ENCODE measurements at places on chromosomes 6 and 20. TPM values are rescaled to one million over a fixed set of nuclear protein-coding genes. Genes with fewer than 3 reads are reported as not detected.

The HAO1 gene
- not detected for polyA plus RNA-seq

The PRDM1 gene
- 7.8 TPM for polyA plus RNA-seq

The SLC17A2 gene
- 0.09 TPM for polyA plus RNA-seq

The POU5F1 gene
- polyA plus RNA-seq, result 1.3 TPM

The ZBP1 gene
- polyA plus RNA-seq, result not detected

The TULP4 gene
- polyA plus RNA-seq, result 17.8 TPM

The SLC22A7 gene
- polyA plus RNA-seq, result not detected

The OLIG3 gene
- not detected for polyA plus RNA-seq

The OR2B6 gene
- polyA plus RNA-seq, result not detected

The TRIM15 gene
- not detected for polyA plus RNA-seq

The MOCS1 gene
- polyA plus RNA-seq, result 4.5 TPM

- no peak for DNase-seq
- peaks cover 9% of the 10 kb centered on the region for H3K27me3 ChIP-seq
- no peak overlapping the region for H3K27ac ChIP-seq
- H3K36me3 ChIP-seq, result peaks cover 38% of the 10 kb centered on the region
- H3K4me1 ChIP-seq, result peaks cover 16% of the 10 kb centered on the region
Observed at GRCh38 chr6:32089082-32089828, 19.9 kb downstream of the TNXB start.

- H3K36me3 ChIP-seq, result peaks cover 6% of the 10 kb centered on the region
- H3K27me3 ChIP-seq, result peaks cover 2% of the 10 kb centered on the region
- H3K4me1 ChIP-seq, result peaks cover 20% of the 10 kb centered on the region
- DNase-seq, result no peak
- no peak overlapping the region for H3K4me3 ChIP-seq
- H3K27ac ChIP-seq, result no peak overlapping the region
Observed at GRCh38 chr20:20398123-20398522, 30.2 kb downstream of the INSM1 start.

- H3K27ac ChIP-seq, result no peak overlapping the region
- H3K4me1 ChIP-seq, result peaks cover 14% of the 10 kb centered on the region
- no peak overlapping the region for H3K4me3 ChIP-seq
- DNase-seq, result no peak
Observed at GRCh38 chr6:39769012-39769411, 23.2 kb upstream of the DAAM2 start.

GRCh38 chr20:25284131-25284601 lies 36.3 kb downstream of the PYGB start:
- no peak overlapping the region for H3K27ac ChIP-seq
- no peaks in the 10 kb centered on the region for H3K27me3 ChIP-seq
- no peak for DNase-seq
- peaks cover 75% of the 10 kb centered on the region for H3K36me3 ChIP-seq
- H3K4me3 ChIP-seq, result no peak overlapping the region
- peaks cover 10% of the 10 kb centered on the region for H3K4me1 ChIP-seq

DNA sequence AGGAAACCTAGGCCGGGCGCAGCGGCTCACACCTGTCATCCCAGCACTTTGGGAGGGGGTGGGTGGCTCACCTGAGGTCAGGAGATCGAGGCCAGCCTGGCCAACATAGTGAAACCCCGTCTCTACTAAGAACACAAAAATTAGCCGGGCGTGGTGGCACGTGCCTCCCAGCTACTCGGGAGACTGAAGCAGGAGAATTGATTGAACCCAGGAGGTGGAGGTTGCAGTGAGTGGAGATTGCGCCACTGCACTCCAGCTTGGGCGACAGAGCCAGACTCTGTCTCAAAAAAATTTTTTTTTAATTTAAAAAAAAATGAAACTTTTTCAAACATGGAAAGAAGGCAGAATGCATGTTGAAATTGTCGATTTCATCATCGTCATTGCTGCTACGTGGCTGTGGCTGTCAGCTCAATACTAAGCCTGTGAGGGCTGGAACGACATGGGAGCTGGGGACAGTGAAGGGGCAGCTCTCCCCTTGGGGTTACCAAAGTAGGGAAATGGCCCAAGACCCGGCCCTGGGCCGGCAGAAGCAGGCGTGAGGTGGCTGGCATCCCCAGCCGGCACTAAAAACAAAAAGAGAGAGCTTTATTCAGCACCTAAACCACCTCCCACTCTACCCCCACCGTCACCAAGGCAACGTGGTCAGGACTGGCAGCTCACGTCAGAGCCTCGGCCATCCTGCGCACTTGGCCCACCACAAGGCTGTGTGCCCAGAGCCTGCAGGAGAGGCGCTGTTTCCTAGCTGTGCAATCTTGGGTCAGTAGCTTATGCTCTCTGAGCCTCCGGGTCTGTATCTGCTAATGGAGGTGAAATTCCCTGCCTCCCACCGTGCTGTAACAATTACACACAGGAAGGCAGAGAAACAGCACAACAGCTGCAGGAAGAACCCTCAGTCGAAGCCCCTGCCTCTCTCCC lies 30.8 kb downstream of the AGPAT4 start:
- H3K27ac ChIP-seq, result no peak overlapping the region
- no peak for DNase-seq
- H3K4me1 ChIP-seq, result no peaks in the 10 kb centered on the region

- DNase-seq, result peak; percentile 66
- H3K36me3 ChIP-seq, result no peaks in the 10 kb centered on the region
- no peak overlapping the region for H3K4me3 ChIP-seq
- no peaks in the 10 kb centered on the region for H3K27me3 ChIP-seq
- peaks cover 3% of the 10 kb centered on the region for H3K4me1 ChIP-seq
Observed at GRCh38 chr6:154319231-154319858, 37.3 kb downstream of the IPCEF1 start.

- peaks cover 6% of the 10 kb centered on the region for H3K27me3 ChIP-seq
- no peak overlapping the region for H3K27ac ChIP-seq
Observed at GRCh38 chr6:33652002-33652401, 30.9 kb downstream of the ITPR3 start.

- no peak overlapping the region for H3K4me3 ChIP-seq
- H3K27me3 ChIP-seq, result peaks cover 2% of the 10 kb centered on the region
- no peaks in the 10 kb centered on the region for H3K4me1 ChIP-seq
- no peak for DNase-seq
- no peak overlapping the region for H3K27ac ChIP-seq
Observed at GRCh38 chr20:43857932-43858331, 56.7 kb upstream of the TOX2 start.

DNA sequence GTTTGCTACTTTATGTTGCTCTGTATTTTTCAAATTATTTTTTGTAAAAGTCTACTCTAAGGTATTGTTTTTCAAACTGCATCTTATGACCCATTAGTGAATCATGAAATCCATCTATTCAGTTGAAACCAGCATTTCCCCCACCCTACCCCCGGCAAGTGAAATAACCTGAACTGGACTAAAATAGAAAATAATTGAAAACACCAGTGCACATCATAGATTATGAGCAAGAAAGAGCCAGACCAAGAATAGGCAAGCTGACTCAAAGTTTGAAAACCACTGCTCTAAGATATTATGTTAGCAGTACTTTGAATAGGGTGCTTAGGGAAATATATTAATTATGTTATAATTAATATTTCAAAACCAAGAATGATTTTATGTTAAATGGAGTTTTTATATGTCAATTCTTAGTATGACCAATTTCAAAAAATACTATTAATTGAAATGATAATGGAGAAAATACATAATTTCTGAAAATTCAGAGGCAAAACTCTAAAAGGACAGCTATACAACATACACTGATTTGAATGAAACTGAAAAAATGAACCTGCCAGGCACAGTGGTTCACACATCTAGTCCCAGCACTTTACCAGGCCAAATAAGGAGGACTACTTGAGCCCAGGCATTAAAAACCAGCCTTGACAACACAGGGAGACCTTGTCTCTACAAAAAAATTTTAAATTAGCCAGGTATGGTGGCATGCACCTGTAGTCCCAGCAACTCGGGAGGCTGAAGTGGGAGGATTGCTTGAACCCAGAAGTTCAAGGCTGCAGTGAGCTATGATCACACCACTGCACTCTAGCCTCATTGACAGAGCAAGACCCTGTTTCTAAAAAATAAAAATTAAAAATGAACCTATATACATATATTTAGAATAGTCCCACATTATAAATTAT lies 112.0 kb downstream of the CDK19 start:
- no peak overlapping the region for H3K4me3 ChIP-seq
- H3K4me1 ChIP-seq, result no peaks in the 10 kb centered on the region
- no peak for DNase-seq
- no peaks in the 10 kb centered on the region for H3K36me3 ChIP-seq
- H3K27ac ChIP-seq, result no peak overlapping the region

GRCh38 chr20:35504751-35505150 lies 24.7 kb downstream of the C20orf173 start:
- no peak overlapping the region for H3K27ac ChIP-seq
- no peak for DNase-seq
- H3K4me1 ChIP-seq, result peaks cover 15% of the 10 kb centered on the region
- peaks cover 81% of the 10 kb centered on the region for H3K36me3 ChIP-seq
- no peak overlapping the region for H3K4me3 ChIP-seq

GRCh38 chr20:44470327-44470726 lies 5.3 kb upstream of the TTPAL start:
- H3K27ac ChIP-seq, result no peak overlapping the region
- DNase-seq, result no peak
- H3K36me3 ChIP-seq, result no peaks in the 10 kb centered on the region
- peaks cover 5% of the 10 kb centered on the region for H3K27me3 ChIP-seq
- H3K4me1 ChIP-seq, result peaks cover 4% of the 10 kb centered on the region

DNA sequence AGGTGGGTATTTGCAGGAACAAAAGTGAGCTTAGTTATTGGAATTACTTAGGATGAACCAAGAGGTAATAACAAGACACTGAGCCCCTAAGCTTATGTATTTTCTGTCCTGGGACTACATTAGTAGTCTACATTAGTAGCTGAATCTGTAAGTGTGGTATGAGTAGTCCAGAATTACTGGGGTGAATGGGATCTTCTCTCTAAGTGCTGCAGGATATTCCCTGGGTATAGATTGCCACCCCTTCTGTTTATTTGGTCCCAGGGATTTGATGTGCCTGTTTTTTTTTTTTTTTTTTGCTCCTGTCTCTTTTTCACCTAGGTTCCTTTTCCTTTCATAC lies 5.9 kb downstream of the CD2AP start:
- no peaks in the 10 kb centered on the region for H3K4me1 ChIP-seq
- no peak overlapping the region for H3K27ac ChIP-seq
- H3K4me3 ChIP-seq, result no peak overlapping the region

- no peaks in the 10 kb centered on the region for H3K27me3 ChIP-seq
- no peak overlapping the region for H3K4me3 ChIP-seq
- H3K36me3 ChIP-seq, result no peaks in the 10 kb centered on the region
- peaks cover 49% of the 10 kb centered on the region for H3K4me1 ChIP-seq
- DNase-seq, result peak; percentile 99
Observed at GRCh38 chr6:37244430-37245310, 12.9 kb upstream of the TBC1D22B start.

- H3K27me3 ChIP-seq, result no peaks in the 10 kb centered on the region
- H3K27ac ChIP-seq, result no peak overlapping the region
- no peak overlapping the region for H3K4me3 ChIP-seq
- DNase-seq, result no peak
Observed at GRCh38 chr6:46412662-46413061, 78.6 kb downstream of the RCAN2 start.

DNA sequence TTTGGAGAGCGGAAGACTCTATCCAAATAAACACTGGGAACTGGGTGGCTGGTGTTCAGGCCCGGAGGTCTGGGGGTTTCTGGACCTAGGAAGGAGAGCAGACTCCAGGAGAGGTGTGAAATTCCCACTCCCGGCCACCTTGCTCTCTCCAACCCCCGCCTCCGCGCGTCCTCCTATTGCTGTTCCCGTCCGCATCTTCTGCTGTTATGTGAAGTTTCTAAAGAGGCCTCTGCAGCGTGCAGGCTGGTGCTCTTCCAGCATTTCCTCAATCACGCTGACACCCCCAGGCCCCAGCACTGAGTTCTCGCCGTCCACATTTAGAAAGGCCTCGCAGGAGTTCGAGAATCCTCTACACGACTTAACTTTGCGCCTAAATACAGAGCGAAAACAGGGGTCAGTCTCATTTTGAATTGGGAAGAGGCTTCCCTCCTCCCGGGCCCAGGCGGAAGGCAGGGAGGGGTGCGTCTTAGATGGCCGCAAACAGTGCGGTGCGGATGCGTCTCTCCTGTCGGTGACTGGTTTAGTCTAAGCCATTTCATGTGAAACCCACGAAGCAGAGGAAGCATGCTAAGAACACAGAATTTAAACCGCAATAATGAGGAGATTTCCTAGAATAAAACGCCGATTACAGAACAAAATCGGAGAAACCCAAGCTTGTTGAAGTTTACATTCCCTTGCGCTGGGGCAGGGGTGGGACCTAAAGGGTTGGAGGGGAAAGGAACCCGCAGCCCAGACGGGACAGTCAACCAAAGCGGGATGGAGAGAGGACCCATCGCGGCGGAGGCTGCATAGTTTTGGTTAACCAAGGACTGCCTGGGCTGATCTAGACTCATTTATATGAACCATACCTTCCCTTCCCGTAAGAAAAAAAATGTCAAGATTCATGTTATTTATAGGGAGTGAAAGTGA lies 4.0 kb upstream of the FOXF2 start:
- H3K36me3 ChIP-seq, result no peaks in the 10 kb centered on the region
- H3K27me3 ChIP-seq, result peaks cover 93% of the 10 kb centered on the region
- no peak for DNase-seq
- peaks cover 33% of the 10 kb centered on the region for H3K4me1 ChIP-seq
- H3K27ac ChIP-seq, result no peak overlapping the region

- peaks cover 21% of the 10 kb centered on the region for H3K27me3 ChIP-seq
- no peak overlapping the region for H3K27ac ChIP-seq
- no peaks in the 10 kb centered on the region for H3K36me3 ChIP-seq
- DNase-seq, result no peak
Observed at GRCh38 chr6:153125032-153125431, 6.0 kb downstream of the RGS17 start.

GRCh38 chr20:12305188-12305950 lies 387.7 kb downstream of the BTBD3 start:
- peak; percentile 92 for DNase-seq
- H3K4me1 ChIP-seq, result peaks cover 4% of the 10 kb centered on the region
- H3K4me3 ChIP-seq, result no peak overlapping the region
- no peaks in the 10 kb centered on the region for H3K27me3 ChIP-seq

- H3K4me1 ChIP-seq, result no peaks in the 10 kb centered on the region
- peak; percentile 85 for DNase-seq
- H3K36me3 ChIP-seq, result no peaks in the 10 kb centered on the region
Observed at GRCh38 chr20:13492001-13492481, 146.7 kb downstream of the TASP1 start.

Measured in muscle of leg (tissue), 16 donors.